ENCODE measurements at places on chromosomes 5 and 9.

DNA sequence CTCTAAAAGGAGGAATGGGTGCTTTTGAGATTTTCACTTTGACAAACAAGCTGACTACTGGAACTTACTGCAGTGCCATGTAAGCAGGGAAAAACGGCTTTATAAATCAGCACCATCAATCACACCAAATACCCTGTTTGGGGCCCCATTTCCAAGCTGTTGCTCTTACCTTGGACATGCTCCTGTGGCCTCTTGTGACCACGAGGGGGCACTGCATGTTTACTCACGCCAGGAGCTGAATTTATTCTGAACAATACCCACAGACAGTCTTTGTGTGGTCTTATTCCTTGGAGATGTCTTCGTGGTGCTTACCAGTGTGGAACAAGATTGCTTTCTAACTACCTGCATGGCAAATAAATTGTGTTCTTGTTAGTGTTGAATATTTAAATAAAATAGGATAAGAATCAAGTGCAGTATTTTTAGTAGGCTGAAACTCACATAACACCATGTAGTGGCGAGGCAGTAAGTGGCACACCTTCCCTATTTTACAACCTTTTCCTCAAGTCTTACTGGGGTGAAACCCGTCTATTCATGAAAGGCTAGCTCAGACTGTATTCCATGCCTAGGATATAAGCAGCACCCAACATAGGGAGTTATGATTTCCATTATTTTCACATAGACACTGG is 155.5 kb upstream of the NMUR2 start:
- no peak for DNase-seq

GRCh38 chr5:131431794-131432193 is 167.9 kb downstream of the CDC42SE2 start:
- no peak for DNase-seq

DNA sequence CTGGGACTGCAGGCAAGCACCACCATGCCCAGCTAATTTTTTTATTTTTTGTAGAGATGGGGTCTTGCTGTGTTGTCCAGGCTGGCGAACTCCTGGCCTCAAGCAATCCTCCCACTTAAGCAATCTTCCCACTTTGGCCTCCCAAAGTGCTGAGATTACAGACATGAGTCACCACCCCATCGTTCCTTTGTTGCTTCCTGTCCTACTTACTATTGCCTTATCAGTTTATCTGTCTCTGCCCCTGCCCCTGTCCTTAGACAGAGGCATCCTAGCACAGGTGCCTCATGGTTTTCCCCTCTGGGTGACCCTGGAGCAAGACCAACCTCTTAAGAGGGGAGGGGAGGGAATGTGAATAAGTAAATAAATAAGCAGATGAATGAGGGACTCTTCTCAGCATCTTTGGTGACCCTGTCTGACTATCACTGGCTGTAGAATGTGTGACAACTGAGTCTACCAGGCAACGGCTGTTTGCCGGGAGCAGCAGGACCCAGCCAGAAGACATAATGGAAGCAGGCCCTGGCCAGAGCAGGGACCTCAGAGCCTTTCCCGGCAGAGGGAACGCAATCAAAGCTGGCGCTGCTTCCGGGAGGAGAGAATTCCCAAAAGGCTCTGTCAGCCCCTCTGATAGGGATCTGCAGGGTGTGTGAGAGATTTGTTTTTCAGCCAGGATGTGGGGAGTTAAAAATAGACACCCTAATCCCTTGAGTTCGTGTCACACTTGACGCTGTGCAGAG is 43.8 kb upstream of the DAB2IP start:
- DNase-seq, result no peak

GRCh38 chr5:32444431-32445286 is at the start of gene ZFR:
Gene ZFR, minus strand, starts transcription at chr5:32444740. Its CDS starts 82 bp downstream, at chr5:32444658.
- peak; percentile 91 for DNase-seq

DNA sequence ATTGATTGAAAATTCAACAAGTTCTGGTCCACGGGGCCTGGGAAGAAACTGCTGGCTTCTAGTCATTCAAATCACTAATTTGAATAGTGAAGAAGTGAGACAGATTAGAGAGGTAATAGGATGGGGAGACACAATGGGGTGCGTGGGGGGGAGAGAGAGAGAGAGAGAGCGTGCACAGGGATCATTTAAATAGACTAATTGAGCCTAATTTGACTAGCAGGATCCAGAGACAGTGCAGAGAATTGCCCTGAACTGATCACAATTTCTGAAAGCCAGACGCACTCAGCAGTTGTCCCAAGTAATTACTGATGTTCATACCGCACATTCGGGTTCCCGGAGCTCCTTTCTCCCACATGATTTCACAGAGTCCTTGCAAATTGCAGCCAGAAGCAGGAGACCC is 50.3 kb upstream of the C5orf58 start:
- DNase-seq, result no peak

DNA sequence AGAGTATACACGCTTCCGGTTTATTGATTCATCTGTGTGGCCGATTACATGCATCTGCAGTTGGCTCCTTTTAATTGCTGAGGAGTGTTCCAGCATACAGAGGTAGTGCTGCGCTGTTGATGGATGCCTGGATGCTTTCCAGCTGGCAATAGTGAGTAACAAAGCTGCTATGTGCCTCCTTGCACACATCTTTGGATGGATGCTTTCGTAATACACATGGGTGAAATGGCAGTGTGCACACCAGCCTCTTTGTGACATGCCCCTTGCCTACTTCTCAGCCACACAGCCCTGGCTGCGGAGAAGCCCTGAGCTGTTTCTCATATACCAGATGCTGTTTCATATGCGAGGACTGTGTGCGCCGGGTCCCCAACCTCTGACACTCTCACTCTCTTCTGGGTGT is 151.0 kb downstream of the GADD45G start:
- DNase-seq, result no peak

- no peak for DNase-seq
Measured at GRCh38 chr9:107358986-107359385, 75.9 kb downstream of the RAD23B start.

GRCh38 chr5:82365744-82366228 is 87.6 kb upstream of the RPS23 start:
- no peak for DNase-seq

- no peak for DNase-seq
Measured at GRCh38 chr9:134339183-134339806, 13.0 kb downstream of the RXRA start.

DNA sequence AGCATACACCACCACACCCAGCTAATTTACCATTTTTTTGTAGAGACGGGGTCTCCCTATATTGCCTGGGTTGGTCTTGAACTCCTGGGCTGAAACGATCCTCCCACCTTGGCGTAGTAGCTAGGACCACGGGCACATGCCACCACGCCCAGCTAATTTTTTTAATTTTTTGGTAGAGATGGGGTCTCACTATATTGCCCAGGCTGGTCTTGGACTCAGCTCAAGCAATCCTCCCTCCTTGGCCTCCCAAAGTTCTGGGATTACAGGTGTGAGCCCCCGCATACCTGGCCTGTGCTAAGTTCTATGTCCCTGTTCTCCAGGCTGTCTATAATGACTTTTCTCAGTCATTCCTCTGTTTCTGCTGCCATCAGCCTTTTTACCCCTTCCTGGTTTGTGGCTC is 41.3 kb downstream of the ASS1 start:
- no peak for DNase-seq

- no peak for DNase-seq
Measured at GRCh38 chr5:84764227-84764626, 379.5 kb upstream of the EDIL3 start.

- DNase-seq, result no peak
Measured at GRCh38 chr9:4850603-4851310, 58.0 kb downstream of the RCL1 start.

GRCh38 chr5:16510098-16510497 is 44.5 kb upstream of the ZNF622 start:
- DNase-seq, result no peak

DNA sequence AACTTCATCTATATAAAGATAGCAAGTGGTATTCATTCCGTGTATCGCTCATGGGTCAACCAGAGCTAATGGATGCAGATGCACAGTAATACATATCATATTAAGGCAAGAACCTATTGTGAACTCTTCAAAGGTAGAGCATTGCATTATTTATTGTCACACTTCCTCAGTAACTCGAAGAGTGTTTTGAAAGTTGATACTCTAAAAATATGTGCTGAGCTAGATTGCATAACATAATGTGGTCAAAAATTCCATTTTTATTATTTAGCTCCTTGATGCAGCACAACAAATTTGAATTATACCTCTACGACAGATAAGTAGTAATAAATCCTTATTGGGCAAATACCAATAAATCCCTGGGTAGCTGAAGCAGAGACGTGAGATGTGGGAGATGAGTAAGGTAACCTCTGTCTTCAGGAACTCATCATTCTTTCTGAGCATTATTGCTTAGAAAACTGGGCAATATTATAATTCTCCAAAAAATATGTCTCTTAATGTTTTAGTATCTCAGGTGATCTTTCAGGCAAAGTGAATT is 70.3 kb downstream of the CDH18 start:
- no peak for DNase-seq

GRCh38 chr5:111299831-111300432 is 75.7 kb downstream of the CAMK4 start:
- DNase-seq, result no peak

GRCh38 chr5:178286226-178287090 is 53.9 kb upstream of the PHYKPL start:
- no peak for DNase-seq

DNA sequence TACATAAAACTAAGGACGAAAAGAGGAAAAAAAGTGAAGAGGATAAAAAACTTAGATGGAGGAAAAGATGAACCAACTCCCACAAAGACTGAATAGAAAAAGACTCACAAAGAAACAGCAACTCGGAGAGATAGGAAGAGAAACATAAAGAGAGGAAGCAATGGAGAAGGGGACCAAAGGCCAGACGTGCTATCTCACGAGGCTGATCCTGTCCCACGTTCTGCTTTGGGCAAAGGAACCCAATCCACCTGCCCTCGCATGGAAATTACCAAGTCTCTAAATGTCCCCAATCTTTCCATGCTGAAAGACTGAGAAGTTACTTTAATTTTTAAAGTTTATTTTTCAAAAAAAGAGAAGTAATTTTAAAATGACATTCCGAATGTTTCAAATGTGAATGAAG is 36.6 kb downstream of the TMEM245 start:
- DNase-seq, result no peak

GRCh38 chr9:137269231-137269772 is 8.2 kb upstream of the TOR4A start:
- no peak for DNase-seq

GRCh38 chr5:135153661-135154060 is 119.6 kb upstream of the PITX1 start:
- no peak for DNase-seq

DNA sequence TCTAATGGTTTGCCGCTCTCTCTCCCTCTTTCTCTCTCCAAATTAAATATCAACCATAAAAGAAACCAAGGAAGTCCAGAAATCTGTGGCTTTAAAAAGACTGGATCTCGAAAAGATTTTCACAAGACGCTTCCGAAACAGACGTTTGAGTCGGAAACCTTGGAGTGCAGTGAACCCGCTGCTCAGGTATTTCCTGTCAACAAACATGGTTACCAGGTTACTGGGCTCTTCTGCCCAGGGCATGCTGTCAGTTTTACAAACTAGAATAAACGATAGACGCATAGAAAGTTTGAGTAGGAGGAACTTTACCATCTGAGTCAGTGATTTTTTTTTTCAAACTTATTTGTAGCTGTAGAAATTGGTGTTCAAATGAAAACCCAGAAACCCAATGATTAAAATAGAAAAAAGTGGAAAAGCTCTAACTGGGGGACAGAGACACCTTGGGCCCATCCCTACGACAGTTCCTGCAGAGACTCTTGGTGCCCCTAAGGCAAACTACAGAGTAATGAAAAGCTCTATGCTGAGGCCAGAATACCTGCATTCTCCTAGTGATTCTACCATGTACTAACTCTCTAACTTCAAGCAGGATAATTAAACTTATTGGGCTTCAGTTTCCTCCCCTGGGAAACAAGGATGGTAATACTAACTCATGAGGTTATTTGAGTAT is 90.0 kb downstream of the DOCK8 start:
- DNase-seq, result no peak

DNA sequence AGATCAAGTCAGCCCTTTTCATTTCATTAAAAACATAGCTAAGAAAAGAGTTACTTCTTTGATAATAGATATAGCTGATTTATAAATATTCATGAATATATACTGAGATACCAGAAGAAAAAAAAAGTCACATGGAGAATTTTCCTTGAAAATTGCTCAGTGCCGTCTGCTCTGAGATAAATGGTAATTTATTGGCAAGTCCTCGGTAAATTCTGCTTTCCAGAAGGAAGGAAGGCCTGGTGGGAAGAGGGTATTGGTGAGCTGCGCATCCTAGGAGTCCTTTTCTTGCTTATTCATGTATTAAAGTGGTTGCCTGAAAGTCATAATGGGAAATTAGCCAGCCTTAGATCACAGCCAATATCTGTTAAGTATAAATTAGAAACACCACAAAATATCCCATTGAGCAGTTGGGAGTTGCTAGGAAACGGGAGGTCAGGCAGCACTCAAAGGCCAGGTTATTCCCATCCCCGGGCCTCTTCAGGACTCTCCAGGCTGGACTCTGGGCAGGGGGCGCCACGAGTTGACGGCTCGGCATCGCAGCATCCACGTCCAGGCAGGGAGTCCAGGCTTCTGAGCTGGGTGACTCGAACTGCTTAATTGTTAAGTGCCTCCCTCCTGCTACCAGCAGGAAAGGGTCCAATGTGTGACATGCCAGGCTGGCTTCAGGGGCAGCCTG is 116.7 kb upstream of the RETREG1 start:
- DNase-seq, result no peak

GRCh38 chr9:100430286-100430940 is 3.5 kb downstream of the MSANTD3 start:
- DNase-seq, result no peak

GRCh38 chr9:102209176-102209575 is 470.7 kb upstream of the GRIN3A start:
- no peak for DNase-seq

GRCh38 chr9:27125030-27125429 is 16.0 kb downstream of the TEK start:
- no peak for DNase-seq

Measured in T-helper 17 cell (primary cell).